Glutamatergic neuron (in vitro differentiated cells): ENCODE measurements at places on chromosomes 13 and 19. TPM values are rescaled to one million over a fixed set of nuclear protein-coding genes. Genes with fewer than 3 reads are reported as not detected.

- DNase-seq: no peak
- peaks cover 7% of the 10 kb centered on the region for H3K36me3 ChIP-seq
- peak overlapping the region; percentile 86 for H3K4me3 ChIP-seq
- H3K4me1 ChIP-seq: peaks cover 10% of the 10 kb centered on the region
These were observed 932 bp downstream of the SLC35E1 start for GRCh38 chr19:16571283-16571682.

GRCh38 chr13:40876020-40876738 is 86.8 kb downstream of the SLC25A15 start:
- no peaks in the 10 kb centered on the region for H3K4me1 ChIP-seq
- H3K27ac ChIP-seq: no peak overlapping the region
- H3K36me3 ChIP-seq: peaks cover 25% of the 10 kb centered on the region
- H3K27me3 ChIP-seq: peaks cover 4% of the 10 kb centered on the region

ATP8B3 gene
- total RNA-seq: 2.5 TPM

DNA sequence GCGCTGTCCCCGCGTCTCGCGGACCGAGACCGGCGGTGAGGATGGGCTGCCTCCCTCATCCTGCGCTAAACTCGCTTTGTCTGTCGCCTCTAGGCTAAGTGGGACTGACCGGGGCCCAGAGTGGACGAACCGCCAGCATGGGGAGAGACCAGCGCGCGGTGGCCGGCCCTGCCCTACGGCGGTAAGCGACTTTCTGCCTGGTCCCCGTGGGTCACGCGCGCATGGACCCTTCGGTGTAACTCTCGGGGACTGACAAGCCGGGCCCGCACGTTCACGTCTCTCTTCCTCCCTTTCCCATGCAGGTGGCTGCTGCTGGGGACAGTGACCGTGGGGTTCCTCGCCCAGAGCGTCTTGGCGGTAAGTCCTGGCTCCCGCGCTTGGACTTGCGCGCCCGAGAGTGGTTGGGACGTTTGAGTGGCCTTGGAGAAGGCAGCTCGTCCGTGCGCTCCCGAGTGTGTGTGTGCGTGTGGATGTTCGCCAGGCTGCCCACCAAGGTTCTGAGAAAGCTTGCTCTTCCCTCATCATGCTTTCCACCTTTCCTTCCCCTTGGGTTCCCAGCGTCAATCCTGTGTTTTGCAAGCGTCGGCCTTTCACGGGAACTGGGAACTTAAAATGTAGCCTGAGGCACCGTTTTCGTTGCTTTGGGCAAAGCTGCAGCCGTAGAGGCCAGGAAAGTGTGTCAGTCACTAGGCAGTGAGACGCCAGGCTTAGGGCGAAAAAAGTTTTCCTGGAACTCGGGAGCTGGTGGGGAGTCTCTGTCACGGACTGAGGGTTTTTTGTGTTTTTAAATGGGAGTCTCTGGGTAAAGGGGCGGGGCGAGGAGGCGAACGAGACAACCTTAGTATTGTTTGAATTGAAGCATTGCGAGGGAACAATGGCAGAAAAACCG is 927 bp downstream of the COL4A2 start:
- no peaks in the 10 kb centered on the region for H3K36me3 ChIP-seq
- H3K4me3 ChIP-seq: peak overlapping the region; percentile 96
- H3K4me1 ChIP-seq: peaks cover 24% of the 10 kb centered on the region
- H3K27me3 ChIP-seq: peaks cover 17% of the 10 kb centered on the region
- peak overlapping the region; percentile 77 for H3K27ac ChIP-seq
- peak; percentile 58 for DNase-seq

GRCh38 chr13:113365971-113366588 is 2.1 kb upstream of the GRTP1 start:
- H3K36me3 ChIP-seq: no peaks in the 10 kb centered on the region
- H3K4me1 ChIP-seq: no peaks in the 10 kb centered on the region
- no peak overlapping the region for H3K4me3 ChIP-seq
- peaks cover 3% of the 10 kb centered on the region for H3K27me3 ChIP-seq

DNA sequence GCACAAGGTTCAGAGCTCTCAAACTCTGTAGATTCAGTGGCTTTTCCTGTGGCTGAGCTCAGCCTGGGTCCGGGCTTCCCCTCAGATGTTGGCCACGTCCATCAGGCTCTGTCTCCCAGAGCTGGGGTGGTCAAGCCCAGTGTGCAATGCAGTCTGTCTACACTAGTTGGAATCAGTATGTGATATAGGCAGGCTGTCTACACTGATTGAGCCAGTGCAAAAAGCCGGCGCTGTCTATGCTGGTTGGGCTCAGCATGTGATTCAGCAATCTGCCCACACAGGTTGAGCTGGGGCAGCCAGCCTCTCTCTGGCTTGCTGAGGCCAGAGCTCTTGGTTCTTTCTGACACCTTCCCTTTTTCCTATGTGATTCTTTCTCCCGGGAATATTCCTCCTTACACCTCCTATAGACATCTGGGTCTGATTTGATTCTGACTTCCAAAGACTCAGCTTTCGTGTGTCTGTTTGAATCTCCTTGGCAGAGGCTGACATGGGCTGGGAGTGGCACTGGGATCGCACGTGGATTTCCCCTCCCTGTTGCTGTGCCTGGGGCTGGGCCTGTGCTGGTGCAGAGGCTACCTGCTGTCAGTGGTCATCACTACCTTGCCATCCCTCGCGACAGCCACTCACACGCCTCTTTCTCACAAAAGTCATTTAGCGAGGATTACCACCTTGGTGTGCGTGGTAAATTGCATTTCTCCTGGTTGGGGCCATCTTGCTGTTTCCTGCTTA is 9.3 kb downstream of the CHST8 start:
- peaks cover 11% of the 10 kb centered on the region for H3K27me3 ChIP-seq
- peaks cover 9% of the 10 kb centered on the region for H3K36me3 ChIP-seq
- peak overlapping the region; percentile 41 for H3K4me3 ChIP-seq
- peaks cover 57% of the 10 kb centered on the region for H3K4me1 ChIP-seq

GRCh38 chr19:407511-408440 is 1.2 kb downstream of the C2CD4C start:
- H3K27ac ChIP-seq: no peak overlapping the region
- no peaks in the 10 kb centered on the region for H3K36me3 ChIP-seq
- peaks cover 5% of the 10 kb centered on the region for H3K4me1 ChIP-seq
- peaks cover 14% of the 10 kb centered on the region for H3K27me3 ChIP-seq

DNA sequence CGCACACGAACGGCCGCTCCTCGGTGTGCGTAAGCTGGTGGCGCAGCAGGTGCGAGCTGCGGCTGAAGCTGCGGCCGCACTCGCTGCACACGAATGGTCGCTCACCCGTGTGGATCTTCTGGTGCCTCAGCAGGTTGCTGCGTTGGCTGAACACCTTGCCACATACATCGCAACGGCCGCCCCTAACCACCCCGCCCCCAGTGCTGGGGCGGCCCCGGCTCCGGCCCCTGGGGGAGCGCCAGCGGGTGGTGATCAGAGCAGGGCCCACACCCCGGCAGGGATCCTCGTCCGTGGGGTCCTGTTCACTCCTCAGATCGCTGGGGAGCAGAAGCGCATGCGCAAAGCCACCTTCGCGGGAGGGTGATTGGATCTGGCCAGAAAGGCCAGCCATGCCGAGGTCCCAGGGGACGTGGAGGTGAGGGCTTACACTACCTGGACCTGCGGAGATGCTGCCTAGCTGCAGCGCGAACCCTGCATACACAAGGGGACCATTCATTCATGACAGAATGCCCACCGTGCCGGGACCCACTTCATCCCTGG is 4.7 kb upstream of the UBE2M start:
- H3K36me3 ChIP-seq: no peaks in the 10 kb centered on the region
- peak; percentile 76 for DNase-seq
- peak overlapping the region; percentile 76 for H3K27ac ChIP-seq
- H3K27me3 ChIP-seq: peaks cover 9% of the 10 kb centered on the region
- peak overlapping the region; percentile 88 for H3K4me3 ChIP-seq

DNA sequence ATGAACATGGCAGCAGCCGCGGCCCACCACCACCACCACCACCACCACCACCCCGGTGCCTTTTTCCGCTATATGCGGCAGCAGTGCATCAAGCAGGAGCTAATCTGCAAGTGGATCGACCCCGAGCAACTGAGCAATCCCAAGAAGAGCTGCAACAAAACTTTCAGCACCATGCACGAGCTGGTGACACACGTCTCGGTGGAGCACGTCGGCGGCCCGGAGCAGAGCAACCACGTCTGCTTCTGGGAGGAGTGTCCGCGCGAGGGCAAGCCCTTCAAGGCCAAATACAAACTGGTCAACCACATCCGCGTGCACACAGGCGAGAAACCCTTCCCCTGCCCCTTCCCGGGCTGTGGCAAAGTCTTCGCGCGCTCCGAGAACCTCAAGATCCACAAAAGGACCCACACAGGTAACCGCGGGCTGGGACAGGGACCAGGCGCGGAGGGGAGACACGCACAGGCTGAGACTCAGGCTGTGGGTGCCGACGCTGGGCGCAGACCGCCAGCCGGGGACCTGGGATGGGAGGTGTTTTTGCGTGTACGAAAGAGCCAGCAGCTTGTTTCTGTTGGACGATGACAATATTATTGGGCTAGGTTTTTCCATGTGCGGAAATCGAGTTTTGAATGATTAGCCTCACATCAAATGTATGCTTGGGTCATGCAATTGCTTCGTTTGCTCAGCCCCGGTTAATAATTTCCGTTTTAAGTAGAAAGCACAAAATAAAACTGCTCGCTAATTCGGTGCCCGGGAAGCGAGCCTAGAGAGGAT is 1.3 kb downstream of the ZIC2 start:
- peaks cover 18% of the 10 kb centered on the region for H3K4me1 ChIP-seq
- H3K36me3 ChIP-seq: no peaks in the 10 kb centered on the region
- peaks cover 45% of the 10 kb centered on the region for H3K27me3 ChIP-seq

DNA sequence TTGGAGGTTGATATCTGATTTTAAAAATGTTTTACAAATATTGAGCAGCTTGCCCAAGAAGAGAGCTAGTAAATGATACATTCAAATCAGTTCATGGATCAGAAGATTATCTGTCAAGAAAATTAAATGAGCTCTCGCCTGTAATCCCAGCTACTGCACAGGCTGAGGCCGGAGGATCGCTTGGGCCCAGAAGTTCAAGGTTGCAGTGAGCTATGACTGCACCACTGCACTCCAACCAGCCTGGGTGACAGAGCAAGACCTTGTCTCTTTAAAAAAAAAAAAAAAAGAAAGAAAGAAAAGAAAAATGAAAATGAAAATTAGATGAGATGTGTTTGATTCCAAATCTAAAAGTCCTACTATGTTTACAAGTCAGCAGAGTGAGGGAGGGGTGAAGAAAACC is 2.4 kb downstream of the SPART start:
- H3K4me1 ChIP-seq: peaks cover 5% of the 10 kb centered on the region
- no peaks in the 10 kb centered on the region for H3K36me3 ChIP-seq
- DNase-seq: no peak
- H3K27me3 ChIP-seq: peaks cover 3% of the 10 kb centered on the region
- H3K27ac ChIP-seq: no peak overlapping the region

DNA sequence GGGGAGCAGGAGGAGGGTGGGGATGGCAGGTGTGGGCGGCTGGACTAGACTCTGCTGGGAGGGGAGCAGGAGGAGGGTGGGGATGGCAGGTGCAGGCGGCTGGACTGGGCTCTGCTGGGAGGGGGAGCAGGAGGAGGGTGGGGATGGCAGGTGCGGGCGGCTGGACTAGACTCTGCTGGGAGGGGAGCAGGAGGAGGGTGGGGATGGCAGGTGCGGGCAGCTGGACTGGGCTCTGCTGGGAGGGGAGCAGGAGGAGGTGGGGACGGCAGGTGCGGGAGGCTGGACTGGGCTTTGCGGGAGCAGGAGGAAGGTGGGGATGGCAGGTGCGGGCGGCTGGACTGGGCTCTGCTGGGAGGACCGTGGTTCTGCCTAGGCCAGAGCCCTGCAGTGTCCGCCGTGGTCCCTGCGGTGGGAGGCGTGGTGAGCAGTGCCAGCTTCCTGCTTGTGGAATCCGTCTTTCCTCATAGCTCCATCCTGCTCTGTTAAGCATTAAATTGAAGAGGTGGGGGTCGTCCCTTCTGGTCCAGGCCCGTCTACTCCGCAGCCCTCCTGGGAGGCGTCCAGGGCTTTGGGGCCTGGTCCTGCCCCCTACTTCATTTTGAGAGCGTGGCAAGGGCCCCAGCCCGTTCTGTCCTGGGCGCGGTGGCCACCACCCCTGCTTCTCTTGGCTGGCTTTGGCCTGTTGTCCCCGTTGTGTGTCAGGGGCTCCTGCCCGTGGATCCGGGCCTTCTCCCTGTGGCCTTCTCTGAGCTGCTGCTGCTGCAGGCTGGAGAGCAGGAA is 4.7 kb downstream of the SPPL2B start:
- H3K4me1 ChIP-seq: peaks cover 39% of the 10 kb centered on the region
- peak overlapping the region; percentile 89 for H3K27ac ChIP-seq
- peaks cover 11% of the 10 kb centered on the region for H3K36me3 ChIP-seq
- DNase-seq: peak; percentile 84
- H3K27me3 ChIP-seq: peaks cover 34% of the 10 kb centered on the region

DNA sequence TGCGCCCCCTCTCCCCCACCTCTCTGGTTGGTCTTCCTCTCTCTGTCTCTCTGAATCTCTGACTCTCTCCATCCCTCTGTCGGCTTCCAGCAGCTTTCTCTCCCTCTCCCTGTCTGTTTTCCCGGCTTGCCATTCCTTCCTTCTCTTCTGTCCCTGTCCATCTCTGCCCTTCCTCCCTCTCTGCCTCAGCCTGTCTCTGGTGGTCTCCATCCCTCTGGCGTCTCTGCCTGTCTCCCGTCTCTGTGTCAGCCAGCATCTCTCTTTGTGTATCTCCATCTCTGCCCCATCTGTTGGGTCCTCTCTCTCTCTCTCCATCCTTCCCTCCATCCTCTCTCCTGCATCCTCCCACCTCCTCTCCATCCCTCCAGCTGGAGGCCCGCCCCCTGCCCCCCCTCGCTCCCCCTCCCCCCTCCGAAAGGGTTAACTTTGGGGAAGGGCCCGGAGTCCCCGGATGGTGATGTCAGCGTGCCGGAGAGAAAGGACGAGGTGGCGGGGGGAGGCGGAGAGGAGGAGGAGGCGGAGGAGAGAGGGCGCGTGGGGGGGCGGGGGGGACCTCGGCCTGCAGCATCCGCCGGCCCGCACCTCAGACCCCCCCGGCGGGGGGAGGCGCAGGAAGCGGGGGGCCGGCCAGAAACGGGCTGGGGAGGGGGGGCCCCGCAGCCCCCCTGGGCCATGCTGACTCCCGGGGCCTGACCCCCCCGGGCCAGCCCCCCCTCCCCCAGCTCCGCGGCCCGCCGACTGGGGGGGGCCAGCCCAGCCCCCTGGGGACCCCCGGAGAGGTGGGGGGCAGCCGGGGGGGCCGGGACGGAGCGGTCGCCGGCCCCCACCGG is at the start of gene BRSK1:
Gene BRSK1 (plus strand): TSS at position 450 of the 830 bp plus-strand sequence. CDS start 446 bp downstream, outside the sequence.
- H3K36me3 ChIP-seq: no peaks in the 10 kb centered on the region
- H3K4me3 ChIP-seq: peak within 1 kb of the TSS; percentile 89
- H3K27me3 ChIP-seq: peaks cover 10% of the 10 kb centered on the region

DNA sequence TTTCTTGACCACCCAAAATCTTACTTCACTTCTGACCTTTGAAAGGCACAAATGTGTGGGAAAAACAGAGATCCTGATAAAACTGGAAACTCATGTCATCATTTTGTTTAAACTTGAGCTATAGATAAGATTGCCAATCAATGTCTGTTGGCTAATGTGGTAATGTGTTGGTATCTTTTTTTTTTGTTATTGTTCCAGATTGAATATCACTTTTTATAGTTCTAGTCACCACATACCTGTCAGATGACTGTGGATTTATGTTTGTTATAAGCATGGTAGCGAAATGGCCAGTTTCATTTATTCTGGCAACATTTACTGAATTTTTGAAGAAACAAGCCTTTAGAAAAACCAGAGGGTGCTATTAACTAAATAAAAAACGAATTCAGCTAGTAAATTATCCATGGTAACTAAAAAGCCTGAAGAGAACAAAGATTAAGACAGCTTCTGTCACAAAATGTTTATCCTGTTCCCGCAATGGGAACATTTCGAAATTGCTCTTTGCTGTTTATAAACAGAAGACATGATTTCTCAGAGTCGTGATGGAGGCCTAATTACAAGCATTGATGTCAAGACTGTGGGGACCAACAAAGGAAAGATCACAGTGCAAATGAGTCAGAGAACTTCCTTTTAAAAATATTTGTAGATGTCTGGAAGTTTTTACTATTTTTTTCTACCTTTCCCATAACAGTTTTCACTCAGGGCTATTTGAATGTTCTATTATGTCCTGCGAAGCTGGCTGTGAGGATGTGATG is 82.9 kb upstream of the POSTN start:
- H3K4me1 ChIP-seq: no peaks in the 10 kb centered on the region
- H3K36me3 ChIP-seq: no peaks in the 10 kb centered on the region
- H3K4me3 ChIP-seq: no peak overlapping the region
- no peak overlapping the region for H3K27ac ChIP-seq
- H3K27me3 ChIP-seq: no peaks in the 10 kb centered on the region
